ENCODE measurements at places on chromosomes 16 and 17.

DNA sequence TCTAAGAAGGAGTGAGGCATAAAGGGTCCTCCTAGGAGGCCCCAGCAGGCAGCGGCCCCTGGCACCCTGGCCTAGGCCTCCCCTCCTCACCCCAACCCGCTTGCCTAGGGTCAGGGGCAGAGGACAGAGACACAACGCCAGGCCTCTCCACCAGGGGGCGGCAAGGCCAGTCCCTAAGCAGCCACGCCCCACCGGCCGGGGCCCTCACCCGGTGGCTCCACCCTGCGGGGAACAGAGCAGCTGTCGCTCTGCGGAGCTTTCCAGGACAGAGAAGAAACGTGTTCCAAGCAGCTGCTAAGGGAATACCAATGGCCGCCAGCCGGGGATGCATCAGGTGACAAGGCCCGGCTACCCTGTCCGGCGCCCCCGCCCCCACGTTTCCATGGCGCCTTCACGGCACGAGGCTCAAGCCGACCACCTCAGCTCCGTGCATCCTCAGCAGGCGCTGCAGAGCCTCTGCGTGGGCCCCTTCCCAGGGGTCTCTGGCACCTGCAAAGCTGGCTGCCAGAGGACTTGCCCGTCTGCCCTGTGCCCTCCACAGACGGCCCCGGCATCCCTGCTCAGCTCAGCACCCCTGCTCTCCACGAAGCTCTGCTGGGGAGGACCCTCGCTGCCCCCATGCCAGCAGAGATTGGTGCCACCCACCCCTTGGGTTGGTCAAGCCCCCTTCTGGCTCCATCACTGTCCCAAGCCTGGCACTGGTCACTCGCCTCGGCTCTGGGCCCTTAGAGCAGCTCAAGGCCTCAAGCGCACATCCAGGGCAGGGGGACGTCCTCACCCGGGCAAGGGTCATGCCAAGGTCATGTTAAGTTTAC lies 5.6 kb downstream of the ZNF598 start:
- DNase-seq = peak; percentile 79

DNA sequence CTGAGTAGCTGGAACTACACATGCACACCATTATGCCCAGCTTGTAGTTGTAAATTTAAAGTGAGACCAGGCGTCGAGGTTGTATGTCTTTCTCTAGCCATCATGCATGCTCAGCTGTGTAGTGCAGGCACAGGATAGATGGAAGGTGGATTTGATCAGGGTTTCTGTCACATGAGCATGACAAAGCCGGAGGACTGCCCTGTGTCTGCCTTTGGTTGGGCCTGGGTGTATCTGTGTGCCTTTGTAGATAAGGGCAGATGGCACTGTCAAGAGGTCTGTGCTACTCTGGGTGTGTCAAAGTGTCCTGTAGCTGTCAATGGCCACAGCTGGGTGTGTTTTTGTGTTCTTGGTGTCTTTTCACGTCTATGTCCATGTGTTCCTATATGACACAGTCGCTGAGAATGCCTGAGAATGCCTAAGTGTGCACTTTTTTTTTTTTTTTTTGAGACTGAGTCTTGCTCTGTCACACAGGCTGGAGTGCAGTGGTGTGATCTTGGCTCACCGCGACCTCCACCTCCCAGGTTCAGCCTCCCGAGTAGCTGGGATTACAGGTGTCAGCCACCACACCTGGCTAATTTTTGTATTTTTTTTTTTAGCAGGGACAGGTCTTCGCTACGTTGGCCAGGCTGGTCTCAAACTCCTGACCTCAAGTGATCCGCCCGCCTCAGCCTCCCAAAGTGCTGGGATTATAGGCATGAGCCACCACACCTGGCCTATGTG lies 4.1 kb upstream of the NAGS start:
- no peak for DNase-seq

DNA sequence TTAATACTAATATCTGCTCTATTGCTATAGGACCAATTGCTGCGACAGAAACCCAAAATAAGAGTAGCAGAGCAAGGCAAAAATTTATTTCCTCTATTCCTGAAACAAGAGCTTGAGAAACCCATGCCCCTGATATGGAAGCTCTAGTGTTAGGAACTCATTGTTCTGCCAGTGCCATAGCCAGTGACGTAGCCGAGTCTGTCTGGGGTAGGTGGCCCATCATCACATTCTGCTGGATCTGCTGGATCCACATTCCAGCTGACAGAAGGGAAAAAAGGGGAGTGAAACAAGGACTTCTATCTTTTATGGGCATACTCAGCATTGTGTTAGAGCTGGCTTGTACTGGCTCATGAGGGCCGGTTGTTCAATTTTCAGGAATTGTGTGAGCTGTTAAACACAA lies 248.9 kb upstream of the MON1B start:
- DNase-seq = no peak

DNA sequence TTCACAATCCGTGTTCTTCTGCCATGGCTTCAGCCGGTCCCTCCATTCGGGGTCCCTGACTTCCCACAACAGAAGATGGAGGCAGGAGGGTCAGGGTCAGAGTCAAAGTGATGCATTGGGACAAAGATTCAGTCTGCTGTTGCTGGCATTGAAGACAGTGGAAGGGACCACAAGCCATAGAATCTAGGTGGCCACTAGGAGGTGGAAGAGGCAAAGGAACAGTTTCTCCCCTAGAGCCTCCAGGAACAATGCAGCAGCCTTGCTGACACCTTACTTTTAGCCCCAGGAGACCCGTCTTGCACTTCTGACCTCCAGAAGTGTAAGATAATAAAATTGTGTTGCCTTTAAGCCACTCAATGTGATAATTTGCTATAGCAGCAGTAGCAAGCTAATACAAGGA lies 55.9 kb downstream of the MFSD11 start:
- DNase-seq = no peak

DNA sequence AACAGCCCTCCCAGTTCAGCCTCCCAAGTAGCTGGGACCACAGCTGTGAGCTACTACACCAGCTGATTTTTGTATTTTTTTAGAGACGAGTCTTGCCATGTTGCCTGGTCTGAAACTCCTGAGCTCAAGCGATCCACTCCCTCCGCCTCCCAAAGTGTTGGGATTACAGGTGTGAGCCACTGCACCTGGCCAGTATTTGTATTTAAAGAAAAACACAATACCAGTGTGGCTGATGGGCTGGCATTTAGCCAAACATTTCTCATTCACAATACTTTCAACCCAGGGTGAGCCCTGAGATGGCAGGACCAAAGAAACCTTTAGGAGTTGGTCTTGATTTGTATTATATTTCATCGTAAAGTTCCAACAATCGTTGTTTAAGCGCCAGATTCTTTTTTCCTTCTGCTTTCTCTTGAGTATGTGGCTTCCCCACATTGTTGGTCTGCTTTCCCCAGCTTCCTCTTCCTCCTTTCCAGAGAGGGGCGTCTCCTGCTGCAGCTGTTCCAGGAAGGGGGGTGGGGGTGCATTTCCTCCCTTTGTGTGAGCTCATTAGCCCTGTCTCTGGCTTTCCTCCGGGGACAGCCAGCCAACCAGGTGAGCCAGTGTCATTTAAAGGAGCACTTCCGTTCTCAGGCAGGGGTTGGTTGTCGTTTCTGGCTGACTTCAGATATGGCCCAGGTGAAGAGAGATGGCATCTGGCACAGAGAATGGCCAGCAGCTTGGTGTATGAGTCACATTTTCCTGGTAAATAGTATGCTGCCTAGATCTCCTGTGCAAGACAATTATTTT lies 79.9 kb downstream of the GPRC5B start:
- no peak for DNase-seq

- DNase-seq = peak; percentile 57
These were observed at the start of gene CALB2 for GRCh38 chr16:71358464-71358998. CALB2 (plus strand) TSS chr16:71358723; CDS start chr16:71358793, 70 bp downstream.

DNA sequence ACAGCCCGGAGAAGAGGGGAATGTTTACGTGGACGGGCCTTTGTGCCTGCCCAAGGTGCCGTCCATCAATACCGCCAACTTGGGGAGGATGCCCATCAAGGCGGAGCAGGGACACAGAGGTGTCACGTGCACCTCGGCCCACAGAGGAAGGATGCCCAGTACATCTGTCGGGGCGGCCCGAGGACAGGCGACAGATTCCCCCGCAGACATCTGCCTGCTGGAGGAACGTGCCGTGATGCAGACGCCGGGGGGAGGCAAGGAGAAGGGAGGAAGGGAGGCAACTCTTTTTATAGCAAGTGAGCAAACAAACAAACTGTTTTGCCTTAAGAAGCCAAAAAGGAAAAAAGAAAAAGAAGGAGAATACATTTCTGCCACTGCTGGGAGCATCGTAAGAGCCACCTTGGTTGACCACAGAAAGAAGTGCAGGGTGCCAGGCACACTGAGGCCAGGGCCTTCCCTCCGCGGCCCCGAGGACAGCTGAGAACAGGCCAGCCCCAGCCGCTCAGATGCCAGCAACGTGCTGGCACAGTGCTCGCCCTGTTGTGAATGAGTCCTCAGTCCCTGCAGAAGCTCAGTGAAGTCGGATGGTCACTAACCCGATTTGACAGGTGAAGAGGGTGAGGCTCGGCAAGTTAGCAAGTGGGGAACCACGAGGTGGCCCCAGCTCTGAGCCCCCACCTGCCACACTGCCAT lies 146.4 kb downstream of the RBFOX3 start:
- DNase-seq = no peak

- DNase-seq = no peak
These were observed 53.7 kb upstream of the RCVRN start for GRCh38 chr17:9958586-9959281.

DNA sequence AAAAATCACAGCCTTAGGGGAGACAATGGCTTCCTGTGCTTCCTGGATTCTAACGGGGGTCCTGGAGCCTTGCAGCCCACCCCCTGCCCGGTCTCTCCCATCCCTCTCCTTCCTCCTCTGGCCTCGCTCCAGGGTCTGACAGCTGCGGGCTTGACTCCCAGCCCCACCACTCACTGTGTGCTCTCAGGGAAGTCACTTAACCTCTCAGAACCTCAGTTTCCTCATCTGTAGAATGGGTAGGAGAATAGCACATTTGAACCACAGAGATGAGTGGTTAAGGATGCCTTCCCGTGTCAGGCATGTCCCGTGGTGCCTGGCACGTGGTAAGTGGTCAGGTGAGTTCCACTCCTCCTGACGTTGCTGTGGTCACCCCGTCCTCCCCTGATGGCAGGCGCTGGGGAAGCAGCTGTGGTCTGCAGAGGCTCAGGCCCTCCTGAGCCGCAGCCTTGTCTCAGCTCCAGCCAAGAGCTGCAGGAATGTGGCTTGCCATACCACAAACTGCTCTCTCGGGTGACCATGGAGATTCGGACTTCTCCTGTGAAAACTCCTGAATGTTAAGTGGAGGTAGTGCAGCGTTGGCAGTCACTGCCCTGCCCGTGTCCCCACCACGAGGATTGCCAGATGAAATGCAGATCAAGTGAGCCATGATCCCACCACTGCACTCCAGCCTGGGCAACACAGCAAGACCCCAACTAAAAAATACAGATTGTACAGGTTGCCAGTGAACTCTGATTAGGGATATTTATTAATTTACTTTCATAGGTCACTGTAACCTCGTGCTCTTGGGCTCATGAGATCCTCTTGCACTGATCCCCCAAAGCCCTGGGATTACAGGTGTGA lies 85.7 kb downstream of the NT5M start:
- no peak for DNase-seq

DNA sequence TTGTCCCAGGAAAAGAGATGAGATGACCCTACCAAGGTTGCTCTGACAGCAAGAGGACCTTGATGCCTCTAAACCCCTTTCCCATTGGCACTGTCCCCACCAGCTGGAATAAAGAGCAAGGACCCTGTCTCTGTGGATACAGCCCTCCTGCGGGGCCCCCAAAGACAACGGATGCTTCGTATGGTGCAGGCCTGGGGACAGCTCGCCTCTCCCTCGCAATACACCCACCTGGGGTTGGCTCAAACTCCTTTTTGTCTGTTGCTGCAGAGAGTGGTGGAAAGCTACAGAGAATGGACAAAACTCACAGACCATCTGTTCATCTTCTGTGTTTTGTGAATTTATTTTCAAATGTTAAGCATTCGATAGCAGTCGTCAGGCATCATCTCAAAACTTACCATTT lies 27.6 kb upstream of the CACNG3 start:
- no peak for DNase-seq

GRCh38 chr16:22381392-22381791 lies 7.0 kb upstream of the CDR2 start:
- DNase-seq = no peak

GRCh38 chr16:47317465-47318240 lies 143.2 kb downstream of the ITFG1 start:
- DNase-seq = no peak

GRCh38 chr17:77811521-77811920 lies 147.0 kb upstream of the TNRC6C start:
- no peak for DNase-seq

DNA sequence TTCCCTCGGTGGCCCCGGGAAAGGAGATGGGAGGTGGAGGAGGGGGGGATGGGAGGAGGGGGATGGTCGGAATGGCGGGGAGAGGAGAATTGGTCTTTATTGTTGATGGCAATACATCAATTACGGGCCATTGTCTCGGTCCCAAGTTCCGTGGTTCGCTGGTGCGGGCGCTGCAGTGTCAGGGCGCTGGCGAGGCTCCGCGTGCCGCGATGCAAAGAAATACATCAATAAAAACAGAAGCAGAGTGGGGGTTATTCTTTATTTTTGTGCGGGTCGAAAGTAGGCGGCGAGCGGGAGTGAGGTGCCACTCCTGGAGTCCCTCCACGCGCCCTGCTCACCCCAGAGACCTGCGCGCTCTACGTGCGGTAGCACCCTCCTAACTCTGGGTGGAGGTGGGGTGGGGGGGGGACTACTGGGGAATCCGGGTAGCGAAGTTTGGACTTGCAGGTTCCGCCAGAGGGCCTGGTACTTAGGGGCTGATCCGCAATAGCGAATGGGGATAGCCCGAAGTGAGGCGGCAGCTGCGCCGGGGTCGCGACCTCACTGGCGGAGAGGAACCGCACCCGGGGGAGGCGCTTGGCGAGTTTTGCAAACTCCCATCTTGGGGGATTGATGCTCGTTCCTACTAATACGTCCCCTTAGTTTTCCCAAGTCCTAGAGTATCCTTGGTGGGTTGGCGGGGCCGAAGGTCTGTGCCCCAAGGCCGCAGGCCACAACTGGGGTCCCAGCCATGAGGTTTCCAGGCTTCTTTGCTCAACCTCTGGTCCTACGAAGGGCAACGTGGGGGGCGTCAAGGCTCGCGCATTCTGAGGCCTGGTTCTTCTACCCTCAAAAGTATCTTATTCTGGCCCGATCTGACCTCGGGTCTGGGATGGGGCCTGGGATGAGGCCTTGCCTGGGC lies 3.5 kb upstream of the SALL1 start:
- no peak for DNase-seq

DNA sequence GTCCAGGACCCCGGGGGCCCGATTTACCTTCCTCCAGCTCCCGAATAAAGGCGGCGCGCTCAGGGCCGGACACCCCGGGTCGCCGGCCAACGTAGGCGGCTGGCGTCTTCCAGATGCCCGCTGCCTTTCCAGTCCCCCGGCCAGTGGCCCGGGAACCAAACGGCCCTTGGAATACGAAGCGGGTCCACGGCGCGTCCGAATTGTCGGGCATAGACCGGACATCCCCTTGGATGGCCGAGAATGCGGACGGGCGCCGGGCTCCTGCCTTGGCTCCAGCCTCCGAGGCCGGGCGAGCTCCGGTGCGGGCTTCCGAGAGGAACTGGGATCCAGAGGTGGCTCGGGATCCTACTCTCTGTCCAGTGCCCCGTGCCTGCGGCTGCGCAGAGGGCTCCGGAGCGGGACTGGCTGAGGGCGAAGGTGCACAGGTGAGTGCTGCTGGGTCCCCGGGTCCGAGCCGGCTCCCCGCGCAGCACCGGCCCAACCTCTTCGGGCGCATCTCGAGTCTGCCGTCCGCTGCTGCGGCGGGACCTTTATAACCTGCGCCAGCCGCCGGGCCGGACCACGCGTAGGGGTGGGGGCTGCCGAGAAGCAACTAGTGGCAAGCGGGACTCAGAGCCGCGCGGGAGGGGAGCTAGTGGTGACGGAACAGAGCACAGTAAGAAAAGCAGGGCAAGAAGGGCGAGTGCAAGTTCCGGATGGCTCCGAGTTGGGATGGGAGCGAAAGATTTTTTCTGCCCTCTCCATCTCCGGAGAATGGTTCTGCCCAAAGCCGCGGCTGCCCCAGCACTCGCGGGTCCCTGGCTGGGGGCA lies at the start of gene HAP1:
Gene HAP1 (minus strand): TSS at position 505 of the 810 bp plus-strand sequence. CDS start 9 bp downstream, at position 496.
- peak; percentile 14 for DNase-seq

All from stimulated activated CD4-positive, alpha-beta T cell treated with anti-CD3 and anti-CD28 coated beads, TNF-alpha, amount 100 ng/mL, for 24 hours (primary cell).